Stimulated activated naive CD4-positive, alpha-beta T cell treated with Interleukin-2 at 50 U/mL for 16 hours (primary cell): ENCODE measurements at places on chromosomes 11 and 22.

GRCh38 chr11:133830931-133831907 lies 14.1 kb downstream of the SPATA19 start:
- no peak for DNase-seq

DNA sequence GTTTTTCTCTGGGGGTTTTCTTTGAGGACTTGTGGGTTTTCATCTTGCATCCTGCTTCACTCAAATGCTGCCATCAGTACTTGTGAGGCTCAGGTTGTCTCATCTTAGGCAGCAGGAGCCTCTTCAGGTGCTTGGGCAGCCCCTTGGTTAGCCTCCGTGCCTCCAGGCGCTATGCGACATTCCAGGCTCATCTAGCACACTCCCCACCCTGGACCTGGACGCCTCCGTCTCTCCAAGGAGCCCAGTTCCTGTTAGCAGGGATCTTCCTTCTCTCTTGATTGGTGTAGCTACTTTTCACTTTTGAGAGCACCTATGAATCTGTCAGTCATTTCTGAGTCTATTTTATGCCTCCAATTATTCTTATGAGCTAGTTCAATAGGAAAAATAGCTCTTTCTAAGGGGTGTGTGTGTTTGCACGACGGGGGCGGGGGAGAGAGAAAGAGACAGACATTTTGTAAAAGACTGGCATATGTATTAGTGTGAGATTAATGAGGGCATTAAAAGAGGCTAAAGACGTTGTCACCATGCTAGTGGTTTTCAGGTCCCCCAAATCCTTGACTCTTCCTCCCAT lies 7.8 kb downstream of the TUBA8 start:
- no peak for DNase-seq

DNA sequence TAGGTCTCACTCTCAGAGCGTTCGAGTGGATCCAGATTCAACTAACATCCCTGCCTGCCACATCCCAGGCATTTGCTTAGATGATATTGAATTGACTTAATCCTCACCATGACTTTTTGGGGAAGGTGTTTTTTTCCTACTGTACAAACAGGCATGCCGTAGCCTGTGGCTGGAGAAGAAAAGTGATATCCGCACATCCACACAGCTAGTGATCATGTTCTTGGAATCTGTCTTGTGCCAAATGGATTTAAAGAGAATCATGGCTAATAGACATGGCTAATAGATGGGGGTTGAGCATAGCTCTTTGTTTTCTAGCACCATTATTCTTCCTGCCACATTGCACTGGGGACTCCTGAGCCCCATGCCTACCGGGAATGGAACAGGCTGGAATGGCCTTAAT lies 82.1 kb upstream of the THY1 start:
- DNase-seq, result no peak

GRCh38 chr22:30889268-30889995 lies 79.1 kb downstream of the MORC2 start:
- DNase-seq, result no peak

- DNase-seq, result no peak
Measured at GRCh38 chr11:36822829-36823228, 224.8 kb upstream of the RAG2 start.

GRCh38 chr11:119520966-119521365 lies 98.0 kb upstream of the THY1 start:
- DNase-seq, result no peak

DNA sequence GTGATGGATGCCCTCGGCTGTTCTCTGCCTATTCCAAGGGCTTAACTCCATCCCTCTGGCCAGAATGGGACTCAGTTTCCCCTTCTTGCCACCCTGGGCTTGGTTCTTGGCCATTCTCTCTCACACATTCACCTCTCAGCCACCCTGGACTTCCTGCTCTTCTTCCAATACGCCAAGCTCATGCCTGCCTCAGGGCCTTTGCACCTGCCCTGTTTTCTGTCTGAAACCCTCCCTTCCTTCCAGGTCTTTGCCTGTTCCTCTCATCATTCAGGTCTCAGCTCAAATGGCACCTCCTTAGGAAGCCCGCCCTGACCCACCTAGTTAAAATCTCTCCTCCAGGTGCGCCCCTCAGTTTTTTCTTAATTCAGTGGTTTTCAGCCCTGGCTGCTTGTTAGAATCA lies 76.6 kb upstream of the TP53I11 start:
- DNase-seq, result no peak

DNA sequence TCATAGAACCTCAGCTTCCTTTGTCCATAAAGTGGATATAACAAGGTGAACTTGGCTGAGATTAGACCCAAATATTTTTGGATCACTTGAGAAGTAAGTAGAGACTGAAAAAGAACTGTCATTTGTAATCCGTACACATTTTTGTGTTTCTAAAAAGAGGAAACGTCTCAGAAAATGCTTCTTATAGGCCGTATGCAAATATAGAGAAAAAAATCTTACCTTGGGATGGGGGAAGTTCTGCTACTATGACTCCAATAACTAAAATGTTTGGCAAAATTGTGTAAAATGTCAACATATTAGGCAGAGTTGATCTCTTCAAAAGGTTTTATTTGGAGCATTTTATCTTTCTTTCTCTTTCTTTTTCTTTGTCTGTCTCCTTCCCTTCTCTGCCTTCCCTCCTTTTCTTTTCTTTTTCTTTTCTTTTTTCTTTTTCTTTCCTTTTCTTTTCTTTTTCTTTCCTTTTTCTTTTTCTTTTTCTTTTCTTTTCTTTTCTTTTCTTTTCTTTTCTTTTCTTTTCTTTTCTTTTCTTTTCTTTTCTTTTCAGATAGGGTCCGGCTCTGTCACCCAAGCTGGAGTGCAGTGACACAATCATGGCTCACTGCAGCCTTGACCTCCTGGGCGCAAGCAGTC lies 48.2 kb downstream of the ADM start:
- no peak for DNase-seq

- DNase-seq, result no peak
Measured at GRCh38 chr22:30996462-30996861, 27.4 kb downstream of the TUG1 start.

- DNase-seq, result no peak
Measured at GRCh38 chr11:119901657-119902577, 172.9 kb upstream of the NECTIN1 start.

DNA sequence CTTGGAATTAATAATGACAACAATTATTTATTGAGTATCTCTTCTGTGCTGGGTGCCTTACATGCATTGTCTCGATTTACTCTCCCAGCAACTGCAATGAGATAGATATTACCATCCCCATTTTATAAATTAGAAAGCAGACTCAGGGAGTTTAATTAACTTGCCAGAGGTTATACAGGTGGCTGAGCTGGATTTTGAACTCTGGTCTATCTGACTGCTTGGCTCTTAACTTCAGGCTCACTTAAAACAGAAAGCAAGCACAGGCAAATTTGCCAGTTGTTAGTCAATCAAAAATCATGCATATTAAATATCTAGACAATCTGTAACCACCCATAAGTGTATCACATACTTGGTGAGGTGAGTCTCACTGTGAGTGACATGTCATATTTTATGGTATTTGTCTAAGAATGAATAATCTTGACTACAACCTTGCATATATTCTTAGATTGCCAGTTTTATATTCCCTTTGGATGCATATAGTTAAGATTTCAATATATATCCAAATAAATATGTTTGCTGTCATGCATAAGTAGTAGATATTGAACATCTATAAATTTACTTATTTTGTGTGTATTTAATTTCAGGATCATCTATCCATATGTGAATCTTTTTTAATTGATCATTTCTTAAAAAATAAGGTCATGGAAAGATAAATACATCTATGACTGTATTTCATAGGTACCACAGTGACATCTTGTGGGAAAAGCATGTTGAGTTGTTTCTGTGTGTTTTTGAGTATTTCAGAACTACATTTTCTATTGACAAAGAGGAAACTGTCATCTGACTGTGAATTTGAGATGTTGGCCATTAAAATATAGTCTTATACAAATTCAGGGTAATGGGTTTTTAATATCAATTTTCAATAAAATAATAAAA lies 112.0 kb upstream of the ARHGAP42 start:
- no peak for DNase-seq
